Right cardiac atrium (tissue), 5 donors: ENCODE measurements at places on chromosomes 6 and 20. TPM values are rescaled to one million over a fixed set of nuclear protein-coding genes. Genes with fewer than 3 reads are reported as not detected.
A peak's percentile ranks its signal among the peaks of the same experiment; 100 is the strongest.

Gene KCNQ2
- not detected for total RNA-seq

Gene MAFB
- 22.8 TPM for total RNA-seq

Gene BMP2
- 2.2 TPM for total RNA-seq

Gene C6orf132
- total RNA-seq: 0.64 TPM

Gene LBP
- total RNA-seq: 6.3 TPM

Gene FAM83C
- not detected for total RNA-seq

GRCh38 chr6:22041797-22042480, 254.9 kb downstream of the PRL start:
- DNase-seq: no peak

GRCh38 chr6:113246186-113246585, 611.0 kb upstream of the MARCKS start:
- DNase-seq: no peak

DNA sequence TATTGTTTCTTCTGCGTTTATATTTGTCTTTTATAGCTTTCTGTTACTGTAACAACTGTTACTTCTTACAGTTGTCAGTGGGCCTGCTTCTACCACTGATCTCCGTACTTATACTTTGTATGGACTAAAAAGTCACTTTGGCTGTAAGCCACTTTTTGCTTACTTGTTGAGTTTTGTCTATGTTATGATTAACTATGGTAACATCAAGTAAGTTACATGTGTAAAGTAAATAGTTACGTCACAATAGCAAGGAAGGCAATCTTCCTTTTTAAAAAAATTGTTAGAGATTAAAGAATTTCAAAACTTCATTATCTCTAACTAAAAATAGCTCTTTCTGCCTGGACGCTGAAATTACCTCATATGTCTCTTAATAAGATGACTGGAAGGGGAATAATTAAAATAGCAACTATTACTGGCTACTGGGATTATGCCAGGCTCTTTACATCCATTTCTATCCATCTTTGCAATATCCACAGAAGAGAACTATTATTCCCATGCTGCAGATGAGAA, 10.9 kb downstream of the TFB1M start:
- DNase-seq: no peak

DNA sequence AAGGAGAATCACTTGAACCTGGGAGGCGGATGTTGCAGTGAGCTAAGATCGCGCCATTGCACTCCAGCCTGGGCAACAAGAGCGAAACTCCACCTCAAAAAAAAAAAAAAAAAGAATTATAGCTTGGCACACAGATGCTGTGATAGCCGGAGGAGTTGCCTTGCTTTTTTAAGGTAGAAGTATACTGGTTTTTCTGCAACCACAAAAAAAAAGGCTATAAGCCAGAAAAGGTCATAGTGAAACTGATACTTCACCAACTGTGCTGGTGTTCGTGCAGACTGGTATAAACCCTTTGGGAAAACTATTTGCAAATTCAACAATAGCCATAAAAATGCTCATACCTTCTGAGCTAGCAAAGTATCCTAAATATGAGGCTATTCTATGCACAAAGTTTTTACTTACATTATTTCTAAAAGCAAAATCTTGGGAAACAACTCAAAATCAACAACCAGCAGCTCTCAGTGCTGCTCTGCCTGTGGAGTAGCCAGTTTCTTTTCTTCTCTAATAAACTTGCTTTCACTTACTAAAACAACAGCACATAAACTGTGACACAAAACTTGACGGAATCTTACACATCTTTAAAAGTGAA, 44.0 kb downstream of the B4GALT5 start:
- DNase-seq: no peak

DNA sequence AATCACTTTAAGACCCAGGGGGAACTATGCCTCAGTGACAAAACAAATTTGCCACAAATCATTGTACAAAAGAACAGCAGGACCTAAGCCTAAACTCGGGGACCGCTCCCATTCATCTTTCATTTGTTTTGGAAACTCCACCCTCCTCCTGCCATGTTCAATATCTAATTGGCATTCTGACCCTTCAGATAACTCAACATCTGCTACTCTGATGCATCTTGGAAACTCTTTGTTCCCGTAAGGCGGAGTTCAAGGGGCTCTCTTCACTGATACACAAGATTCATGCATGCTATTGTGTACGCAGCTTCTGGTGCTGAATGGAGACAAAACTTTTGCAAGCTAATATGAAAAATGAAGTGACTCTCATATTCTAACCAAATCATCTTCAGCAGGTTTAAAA, 187.6 kb downstream of the ZFP64 start:
- DNase-seq: no peak

- no peak for DNase-seq
These were observed 141.3 kb downstream of the FUT9 start for GRCh38 chr6:96157018-96157565.

DNA sequence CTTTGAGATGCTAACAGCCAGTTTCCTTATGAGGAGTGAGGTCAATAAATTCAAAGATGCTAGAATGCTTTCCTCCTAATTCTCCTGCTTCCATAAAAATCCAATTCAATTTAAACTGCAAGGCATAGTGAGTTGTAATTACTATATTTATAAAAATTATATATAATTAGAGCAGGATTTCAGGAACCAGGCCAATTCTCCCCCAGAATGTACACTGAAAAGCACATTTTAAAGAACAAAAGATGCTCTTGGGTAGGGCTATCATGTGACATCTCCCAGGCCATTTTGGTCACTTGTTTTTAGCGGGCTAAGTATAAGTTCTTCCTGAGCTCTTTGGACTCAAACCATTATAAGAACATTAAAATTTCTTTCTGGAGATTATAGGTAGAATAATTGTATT, 195.7 kb upstream of the KCNG1 start:
- DNase-seq: no peak

DNA sequence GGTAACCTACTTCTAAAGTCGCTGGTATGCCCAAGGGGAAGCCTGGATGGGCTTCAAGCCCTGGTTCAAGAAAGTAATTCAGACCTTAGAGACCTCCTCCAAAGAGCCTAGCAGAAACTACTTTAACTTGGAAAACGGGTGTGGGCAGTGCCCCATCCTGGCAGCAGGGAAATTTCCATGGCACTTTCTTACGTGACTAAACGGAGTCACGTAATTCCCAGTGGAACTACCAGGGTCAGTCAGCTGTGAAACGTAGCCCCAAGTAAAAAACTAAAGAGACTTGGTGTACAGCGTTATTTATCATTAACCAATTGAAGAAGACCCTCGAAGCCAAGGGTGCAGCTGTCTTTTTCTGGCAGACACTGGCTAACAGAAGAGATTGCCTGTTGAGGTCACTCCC, 114.0 kb downstream of the RCAN2 start:
- no peak for DNase-seq

- DNase-seq: no peak
These were observed 366.4 kb downstream of the KIF16B start for GRCh38 chr20:16206817-16207216.

- DNase-seq: no peak
These were observed 76.2 kb upstream of the FOXP4 start for GRCh38 chr6:41470029-41470330.

GRCh38 chr6:117205876-117206275, 59.5 kb upstream of the VGLL2 start:
- DNase-seq: no peak

DNA sequence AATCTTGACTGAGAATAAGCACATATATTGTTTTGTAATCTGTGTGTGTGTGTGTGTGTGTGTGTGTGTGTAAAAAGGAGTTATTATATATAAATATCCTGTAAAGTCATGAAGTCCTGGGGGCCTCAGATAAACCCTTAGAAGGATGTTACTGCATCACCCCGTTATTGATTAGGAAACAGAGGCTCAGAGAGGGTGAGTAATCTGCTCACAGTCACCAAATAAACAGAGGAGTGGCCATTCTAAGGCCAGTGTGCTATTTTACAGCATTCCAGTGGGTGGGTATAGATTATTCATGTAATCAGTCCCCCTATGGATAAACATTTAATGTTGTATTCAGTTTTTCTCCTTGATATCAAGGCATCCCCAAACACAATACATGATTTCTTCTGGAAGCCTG, 87.1 kb downstream of the CDC5L start:
- DNase-seq: no peak

DNA sequence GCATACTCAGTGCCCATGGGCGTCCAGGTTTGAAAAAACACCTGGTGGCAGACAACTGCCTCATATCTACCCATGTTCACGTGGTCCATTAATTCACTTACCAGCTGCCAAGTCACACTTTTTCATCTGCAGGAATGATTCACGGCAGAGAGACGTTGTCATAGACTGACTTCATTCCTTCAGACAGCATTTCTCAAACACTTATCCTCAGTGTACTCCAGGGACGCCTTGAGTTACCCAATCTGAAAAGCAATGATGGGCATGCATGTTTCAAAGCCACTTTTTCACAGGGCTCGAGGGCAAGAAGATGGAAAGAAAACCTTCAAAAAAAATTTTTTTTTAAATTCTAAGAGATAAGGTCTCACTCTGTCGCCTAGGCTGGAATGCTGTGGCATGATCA, 6.0 kb downstream of the MMP24OS start:
- DNase-seq: no peak

DNA sequence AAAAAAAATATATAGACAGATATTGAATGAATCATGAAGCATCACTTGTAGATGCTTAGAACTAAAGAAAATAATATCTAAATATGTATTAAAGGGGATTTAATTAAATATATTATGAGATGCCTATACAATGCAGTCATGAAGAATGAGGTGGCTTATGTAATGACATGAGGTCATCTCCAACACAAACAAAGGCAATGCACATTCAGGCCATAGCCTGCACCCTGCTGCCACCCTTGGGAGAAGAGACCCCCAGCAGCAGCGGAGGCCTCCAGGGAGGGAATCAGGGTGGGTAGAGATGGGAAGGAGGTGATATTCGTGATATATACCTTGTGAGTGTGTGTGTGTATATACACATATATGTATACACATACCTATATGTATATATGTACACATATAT, 26.4 kb upstream of the SSTR4 start:
- DNase-seq: no peak

DNA sequence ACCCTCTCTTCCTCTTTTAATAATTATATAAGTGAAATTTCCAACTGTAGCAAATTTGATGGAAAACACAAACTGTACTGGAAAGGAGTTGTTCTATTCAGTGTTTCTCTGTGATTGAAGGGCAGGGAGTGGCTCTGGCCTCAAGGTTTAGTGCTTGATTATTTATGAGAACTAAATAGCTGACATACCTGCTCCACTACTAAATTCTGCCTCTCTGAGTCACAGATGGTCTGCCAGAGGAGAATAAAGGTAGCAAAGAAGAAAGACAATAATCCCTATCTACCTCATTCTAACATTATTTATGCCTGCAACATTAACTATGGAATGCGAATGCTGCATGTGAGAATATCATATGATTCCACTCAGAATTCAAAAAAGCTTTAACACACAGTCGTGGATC, 9.3 kb downstream of the BMP5 start:
- no peak for DNase-seq

- DNase-seq: no peak
These were observed 73.5 kb upstream of the NFATC2 start for GRCh38 chr20:51616060-51616459.

- no peak for DNase-seq
These were observed 86.8 kb downstream of the NCR2 start for GRCh38 chr6:41422161-41422560.

DNA sequence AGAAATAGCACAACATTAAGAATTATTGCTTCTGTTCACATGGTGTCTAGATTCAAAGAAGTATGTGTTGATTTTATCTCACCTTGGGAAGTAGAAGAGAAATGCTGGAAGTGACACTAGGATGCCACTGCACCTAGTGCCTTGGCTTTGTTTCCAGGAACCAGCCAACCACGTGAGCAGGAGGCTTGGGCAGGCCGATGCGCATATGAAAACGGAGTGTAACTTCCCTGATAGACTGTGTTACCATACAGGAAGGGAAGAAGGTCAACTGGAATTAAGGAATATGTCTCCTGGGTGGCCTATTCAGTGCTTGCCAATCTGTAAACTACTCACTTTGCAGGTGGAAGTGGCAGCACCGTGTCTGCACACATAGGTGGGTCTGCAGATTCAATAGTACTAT, 28.1 kb downstream of the TUBB2B start:
- no peak for DNase-seq

DNA sequence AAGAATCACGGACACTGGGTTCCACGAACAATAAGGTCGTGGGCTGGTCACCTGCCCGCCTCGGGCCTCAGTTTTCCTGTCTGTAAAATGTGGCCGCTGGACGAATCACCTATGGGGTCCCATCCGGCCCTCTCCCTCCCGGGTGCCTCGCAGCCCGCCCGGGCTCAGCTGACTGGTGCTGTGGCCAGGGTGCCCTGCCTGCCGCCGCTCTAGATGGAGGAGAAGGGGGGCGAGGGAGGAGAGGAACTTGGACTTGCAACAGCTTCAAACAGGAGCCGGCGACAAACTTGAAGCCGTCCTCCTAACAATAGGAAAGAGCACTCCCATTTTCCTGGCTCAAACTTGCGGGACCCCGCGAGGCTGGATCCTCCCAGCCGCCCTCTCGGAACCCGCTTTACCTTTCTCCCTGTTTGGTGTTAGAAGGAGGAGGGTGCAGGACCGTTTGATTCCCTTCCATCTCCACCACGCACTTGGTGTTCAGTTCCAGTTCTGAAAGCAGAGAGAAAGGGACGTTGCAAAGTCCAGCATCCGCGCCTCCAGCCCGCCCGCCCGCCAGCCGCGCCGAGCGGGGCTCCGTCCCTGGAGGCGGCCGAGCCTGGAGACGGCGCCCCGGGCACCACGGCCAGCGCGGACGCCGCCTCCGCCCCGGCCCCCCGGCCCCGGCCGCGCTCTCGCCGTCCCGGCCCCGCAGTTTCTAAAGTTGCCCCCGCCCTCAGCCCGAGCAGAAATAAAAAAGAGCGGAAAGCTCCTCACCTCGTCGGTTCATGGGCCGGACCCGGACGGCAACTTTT, 584 bp downstream of the KIF13A start:
- peak; percentile 86 for DNase-seq

DNA sequence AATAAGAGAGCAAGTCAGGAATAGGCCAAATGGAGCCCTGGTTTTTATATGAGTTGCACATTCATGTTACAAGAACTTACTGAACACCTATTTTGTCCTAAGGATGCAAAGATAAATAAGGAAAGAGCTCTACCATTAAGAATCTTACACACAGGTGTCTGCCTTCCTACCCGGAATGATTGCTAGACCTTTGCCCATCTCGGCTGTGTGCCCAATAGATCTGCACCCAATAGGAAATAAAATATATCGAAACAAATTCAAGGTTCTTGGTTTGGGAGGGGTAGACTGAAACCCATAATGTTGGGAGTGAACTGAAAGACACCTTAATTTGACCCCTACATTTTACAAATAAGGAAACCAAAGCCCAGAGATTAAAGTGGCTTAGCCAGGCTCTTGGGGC, 48.9 kb downstream of the EDN1 start:
- no peak for DNase-seq

- no peak for DNase-seq
These were observed 130.4 kb upstream of the RPS6KA2 start for GRCh38 chr6:166757232-166758135.

- no peak for DNase-seq
These were observed 444.4 kb downstream of the UTRN start for GRCh38 chr6:144729502-144729901.

- DNase-seq: no peak
These were observed 111.0 kb downstream of the ATG5 start for GRCh38 chr6:106214531-106214930.
